ENCODE measurements at places on chromosomes 11 and 22.
A peak's percentile ranks its signal among the peaks of the same experiment; 100 is the strongest.

DNA sequence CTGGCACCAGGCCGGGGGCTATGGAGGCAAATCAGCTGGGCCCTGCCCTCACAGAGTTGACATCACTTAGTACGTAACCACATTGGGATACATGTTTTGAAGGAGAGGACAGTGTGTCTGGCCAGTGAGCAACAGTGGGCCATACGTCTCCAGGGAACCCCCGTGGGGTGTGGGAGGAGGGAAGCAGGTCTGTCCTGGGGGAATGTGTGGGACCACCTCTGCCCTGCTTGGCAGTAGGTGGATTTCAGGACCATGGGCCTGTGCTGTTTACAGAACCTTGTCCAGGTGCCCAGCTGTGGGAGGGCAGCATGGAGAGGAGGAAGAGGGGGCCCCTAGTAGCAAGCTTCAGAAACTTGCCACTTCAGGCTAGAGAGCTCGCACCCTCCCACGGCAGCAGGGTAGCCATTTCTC is 21.0 kb downstream of the P2RY2 start:
- H3K4me1 ChIP-seq = peaks cover 5% of the 10 kb centered on the region
- no peak overlapping the region for H3K4me3 ChIP-seq
- peaks cover 9% of the 10 kb centered on the region for H3K27me3 ChIP-seq
- no peak overlapping the region for H3K27ac ChIP-seq
- no peak for DNase-seq

DNA sequence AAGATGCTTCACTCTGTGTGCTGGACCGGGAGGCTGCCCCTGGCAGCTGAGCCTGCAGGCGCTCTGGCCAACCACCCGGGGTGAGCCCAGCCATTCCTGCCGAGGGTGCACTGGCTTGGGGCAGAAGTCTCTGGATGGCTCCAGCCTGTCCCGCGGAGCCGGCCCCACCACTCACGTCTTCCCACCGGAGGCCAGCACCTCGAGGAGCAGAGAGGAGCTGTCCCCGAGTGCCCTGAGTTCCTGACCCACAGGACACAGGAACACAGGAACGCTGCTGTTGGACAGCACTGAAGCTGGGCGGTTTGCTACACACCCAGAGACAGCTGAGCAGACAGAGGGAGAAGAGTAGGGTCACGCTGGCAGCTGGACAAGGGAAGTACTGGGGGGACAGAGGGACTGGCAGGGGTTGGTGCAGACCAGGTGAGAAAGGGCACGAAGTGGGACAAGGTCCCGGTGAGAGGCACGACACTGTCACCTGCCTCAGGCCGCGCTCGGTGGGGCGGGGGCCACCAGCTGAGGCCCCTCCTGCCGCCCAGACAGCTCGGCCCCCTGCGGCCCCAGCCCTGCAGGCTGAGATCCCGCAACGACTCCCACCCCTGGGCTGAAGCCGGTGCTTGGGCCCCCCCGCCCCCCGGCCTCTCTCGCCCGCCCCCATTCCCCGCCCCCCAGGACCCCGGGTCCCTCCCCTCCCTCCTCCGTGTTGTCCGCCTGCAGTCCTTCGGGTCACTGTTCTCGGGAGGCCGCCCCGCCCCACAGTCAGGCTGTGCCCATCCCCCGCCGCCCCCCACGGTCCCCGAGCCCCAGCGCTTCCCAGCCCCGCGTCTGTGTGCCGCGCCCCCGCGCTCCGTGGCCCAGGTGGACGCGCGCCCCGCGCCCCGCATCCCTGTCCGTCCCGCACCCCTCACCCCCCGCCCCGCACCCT is 624 bp upstream of the B4GALNT4 start:
- H3K27me3 ChIP-seq = peaks cover 42% of the 10 kb centered on the region
- peaks cover 36% of the 10 kb centered on the region for H3K4me1 ChIP-seq
- peak overlapping the region; percentile 57 for H3K27ac ChIP-seq
- H3K36me3 ChIP-seq = peaks cover 8% of the 10 kb centered on the region
- peak overlapping the region; percentile 75 for H3K4me3 ChIP-seq
- no peak for DNase-seq

- peak overlapping the region; percentile 4 for H3K27ac ChIP-seq
- no peaks in the 10 kb centered on the region for H3K36me3 ChIP-seq
- no peak overlapping the region for H3K4me3 ChIP-seq
- no peak for DNase-seq
- H3K27me3 ChIP-seq = peaks cover 18% of the 10 kb centered on the region
Measured at GRCh38 chr11:75773595-75774353, 5.2 kb downstream of the DGAT2 start.

GRCh38 chr11:126595560-126595959 is 240.1 kb downstream of the ST3GAL4 start:
- no peaks in the 10 kb centered on the region for H3K36me3 ChIP-seq
- peaks cover 21% of the 10 kb centered on the region for H3K27me3 ChIP-seq
- no peak overlapping the region for H3K4me3 ChIP-seq

DNA sequence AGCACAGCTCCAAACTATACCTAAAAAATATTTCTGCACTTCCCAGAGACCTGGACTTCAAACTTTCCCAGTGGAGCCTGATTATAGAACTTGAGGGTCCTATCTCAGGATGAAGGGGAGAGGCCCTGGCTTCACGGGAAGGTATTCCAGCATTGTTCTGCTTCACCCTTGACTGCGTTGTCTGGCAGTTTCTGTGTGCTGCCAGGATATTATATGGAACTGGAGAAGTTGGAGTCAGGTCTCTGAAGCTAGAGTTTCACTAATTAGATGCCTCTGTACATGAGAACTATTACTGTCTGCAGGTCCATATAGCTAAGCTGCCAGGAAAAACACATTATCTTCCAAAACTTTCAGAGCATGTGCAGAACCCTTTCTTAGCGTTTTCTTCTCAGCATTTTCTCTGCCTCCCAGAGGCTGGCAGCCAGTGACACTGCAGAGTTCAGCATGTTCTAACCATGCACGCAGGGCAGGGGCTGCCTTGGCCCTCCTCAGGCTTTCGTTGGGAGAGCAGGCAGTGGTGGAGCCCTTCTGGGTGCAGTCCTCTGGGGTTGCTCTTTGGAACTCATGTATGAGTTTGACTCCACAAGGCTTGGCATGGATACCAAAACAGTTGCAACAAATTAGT is 99.3 kb downstream of the CWC15 start:
- H3K27ac ChIP-seq = no peak overlapping the region
- H3K27me3 ChIP-seq = peaks cover 25% of the 10 kb centered on the region
- H3K36me3 ChIP-seq = peaks cover 2% of the 10 kb centered on the region

GRCh38 chr11:94840209-94840608 is 72.1 kb downstream of the AMOTL1 start:
- no peak overlapping the region for H3K4me3 ChIP-seq
- no peak for DNase-seq
- no peak overlapping the region for H3K27ac ChIP-seq

DNA sequence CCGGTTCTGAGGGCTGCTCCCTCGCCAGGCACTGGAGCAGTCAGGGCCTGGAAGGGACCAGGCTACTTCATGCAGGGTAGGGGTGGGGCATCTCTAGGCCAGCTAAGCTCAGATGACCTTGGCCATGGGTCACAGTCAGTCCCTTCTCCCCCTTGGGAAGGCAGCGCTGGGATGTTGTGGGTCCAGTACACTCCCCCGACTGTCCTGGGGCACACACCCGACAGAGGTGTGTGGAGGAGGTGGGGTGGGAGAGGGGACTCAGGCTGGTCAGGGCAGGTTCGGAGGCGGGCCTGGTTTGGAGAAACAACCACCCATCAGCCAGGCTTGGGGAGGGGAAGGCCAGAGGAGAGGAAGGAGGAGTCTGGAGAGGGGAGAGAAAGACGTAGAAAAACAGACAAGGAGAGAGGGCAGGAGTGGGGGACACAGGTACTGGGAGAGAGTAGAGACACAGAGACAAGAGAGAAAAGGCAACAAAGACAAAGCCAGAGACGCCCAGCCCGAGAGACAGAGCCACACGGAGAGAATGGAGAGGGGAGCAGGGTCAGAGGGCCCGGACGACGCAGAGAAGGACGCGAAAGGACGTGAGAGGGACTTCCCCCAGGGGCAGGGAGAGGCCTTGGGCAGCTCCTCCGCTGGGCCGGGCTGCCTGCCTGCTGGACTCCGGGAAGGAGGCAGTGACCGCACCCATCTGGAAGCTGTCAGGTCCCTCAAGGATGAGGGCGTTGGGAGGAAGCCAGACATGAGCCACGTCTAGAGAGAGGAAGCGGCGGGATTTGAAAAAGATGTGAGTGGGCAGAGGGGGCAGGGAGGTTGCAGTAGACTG is 30.6 kb upstream of the TSKU start:
- H3K4me3 ChIP-seq = no peak overlapping the region
- H3K27ac ChIP-seq = no peak overlapping the region
- DNase-seq = no peak
- H3K36me3 ChIP-seq = peaks cover 4% of the 10 kb centered on the region

DNA sequence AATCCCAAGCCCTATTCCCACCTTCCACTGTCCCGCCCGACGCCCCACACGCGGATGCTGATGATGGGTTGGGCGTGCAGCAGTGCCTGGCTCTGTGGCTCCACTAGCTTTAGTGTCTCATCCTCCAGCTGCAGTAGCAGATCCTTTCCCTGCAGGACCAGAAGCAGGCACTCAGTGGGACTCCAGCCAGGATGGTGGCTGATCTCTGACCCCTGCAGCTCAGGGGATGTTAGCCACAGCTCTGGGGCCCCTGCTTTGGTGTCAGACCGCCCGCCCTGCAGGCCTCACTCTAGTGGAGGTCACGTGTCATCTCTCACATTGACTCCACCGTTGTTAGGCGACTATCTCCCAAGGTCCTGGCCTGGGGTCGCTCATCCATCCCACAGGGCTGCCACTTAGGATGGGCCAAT is 11.8 kb downstream of the SMPD1 start:
- no peaks in the 10 kb centered on the region for H3K27me3 ChIP-seq
- H3K27ac ChIP-seq = peak overlapping the region; percentile 88
- H3K4me3 ChIP-seq = peak overlapping the region; percentile 77
- no peak for DNase-seq
- peaks cover 73% of the 10 kb centered on the region for H3K4me1 ChIP-seq

GRCh38 chr22:26708256-26709009 is 51.0 kb downstream of the MIAT start:
- H3K27me3 ChIP-seq = no peaks in the 10 kb centered on the region
- peak overlapping the region; percentile 38 for H3K27ac ChIP-seq
- no peak overlapping the region for H3K4me3 ChIP-seq
- H3K4me1 ChIP-seq = peaks cover 37% of the 10 kb centered on the region

DNA sequence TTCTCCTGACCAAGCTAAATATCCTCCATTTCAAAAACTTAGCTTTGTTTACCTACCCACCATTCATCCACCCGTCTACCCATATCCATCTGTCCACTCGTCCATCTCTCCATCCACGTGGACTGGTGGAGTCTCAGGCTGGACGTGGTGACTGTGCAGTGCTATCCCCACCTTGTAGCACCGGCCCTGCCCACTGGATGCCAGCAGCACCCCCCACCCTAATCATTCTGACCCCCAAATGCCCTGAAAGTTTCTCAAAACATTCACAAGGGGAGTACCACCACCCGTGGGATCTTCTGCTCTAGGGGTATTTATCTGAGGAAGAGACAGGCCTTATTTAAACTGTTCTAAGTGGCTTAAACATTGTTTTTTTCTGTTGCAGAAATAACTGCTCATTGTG is 206.4 kb downstream of the TBC1D22A start:
- peaks cover 51% of the 10 kb centered on the region for H3K4me1 ChIP-seq
- H3K27ac ChIP-seq = no peak overlapping the region
- no peak overlapping the region for H3K4me3 ChIP-seq
- H3K27me3 ChIP-seq = no peaks in the 10 kb centered on the region
- peaks cover 10% of the 10 kb centered on the region for H3K36me3 ChIP-seq

DNA sequence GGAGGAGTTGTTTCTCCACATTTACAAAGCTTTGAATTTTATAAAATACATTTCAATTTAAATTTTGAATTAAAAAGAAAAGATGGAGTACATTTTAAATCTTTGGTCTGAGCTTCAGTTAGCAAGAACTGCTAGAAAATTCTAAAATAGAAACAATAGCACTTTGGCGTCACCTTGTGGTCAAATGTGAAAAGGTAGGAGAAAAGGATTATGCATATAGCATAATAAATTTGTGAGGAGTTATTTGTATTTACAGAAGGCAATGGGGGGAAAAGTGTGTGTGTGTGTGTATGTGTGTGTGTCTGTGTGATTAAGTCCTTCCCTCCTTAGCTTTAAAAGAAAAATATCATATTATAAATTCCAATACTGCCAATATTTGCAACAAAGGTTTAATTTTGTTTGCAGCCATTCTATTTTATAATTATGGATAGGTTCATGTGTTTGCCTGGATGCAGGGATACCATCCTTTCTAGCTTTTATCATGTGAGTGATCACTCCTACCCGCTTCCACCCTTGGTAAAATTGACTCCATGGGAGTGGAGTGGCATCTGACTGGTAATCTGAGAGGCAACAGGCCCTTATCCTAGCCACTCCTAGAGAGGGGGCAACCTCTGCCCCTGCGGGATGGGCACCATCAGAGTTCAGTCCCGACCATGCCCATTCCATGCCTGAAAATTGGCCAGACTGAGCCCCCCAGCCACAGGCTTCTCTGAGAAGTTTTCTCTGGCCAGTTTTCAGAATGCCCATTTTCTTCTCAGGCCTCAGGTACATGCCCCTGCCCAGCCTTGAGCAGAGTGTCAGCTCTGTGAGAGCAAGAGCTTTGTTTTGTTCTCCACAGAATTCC is 13.6 kb upstream of the LGR4 start:
- H3K4me3 ChIP-seq = no peak overlapping the region
- H3K4me1 ChIP-seq = no peaks in the 10 kb centered on the region
- no peak overlapping the region for H3K27ac ChIP-seq
- DNase-seq = no peak
- H3K27me3 ChIP-seq = no peaks in the 10 kb centered on the region

DNA sequence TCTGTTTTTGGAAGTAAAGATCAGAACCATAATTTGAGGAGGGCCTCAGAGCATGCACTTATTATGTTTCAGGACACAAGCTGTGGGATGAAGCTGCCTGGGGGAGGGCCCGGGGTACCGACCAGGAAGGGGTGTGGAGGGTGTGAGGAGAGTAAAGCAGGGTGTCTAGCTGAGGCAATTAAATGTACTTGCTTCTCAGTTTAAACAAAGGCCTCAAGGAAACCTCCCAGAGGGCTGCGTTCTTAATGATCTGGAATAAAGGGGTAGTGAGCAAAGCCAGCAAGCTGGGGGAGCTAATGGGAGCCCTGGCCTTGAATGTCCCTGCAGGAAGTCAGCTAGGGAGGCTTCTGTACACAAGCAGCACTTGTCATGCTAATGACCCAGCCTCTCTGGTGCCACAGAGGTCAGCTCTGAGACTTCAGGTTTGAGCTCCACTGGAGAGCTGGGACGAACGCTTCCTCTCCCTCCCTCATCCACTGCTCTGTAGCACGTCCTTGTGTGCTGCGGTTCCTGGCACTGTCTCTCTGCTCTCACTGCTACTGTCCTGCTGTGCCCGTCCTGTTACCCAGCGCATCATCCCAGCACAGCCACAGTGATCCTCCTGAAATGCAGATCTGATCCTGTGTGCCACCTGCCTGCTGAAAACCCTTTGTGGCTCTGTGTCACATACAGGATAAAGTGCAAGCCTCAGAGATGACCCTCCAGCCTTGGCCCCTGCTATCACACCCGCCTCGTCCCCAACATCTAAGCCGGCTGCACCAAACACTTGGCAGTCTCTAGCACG is 159.7 kb downstream of the DBX1 start:
- no peaks in the 10 kb centered on the region for H3K4me1 ChIP-seq
- no peaks in the 10 kb centered on the region for H3K36me3 ChIP-seq
- DNase-seq = no peak
- H3K27ac ChIP-seq = no peak overlapping the region
